NCI-H2081 treated with DMSO at 0.1 percent for 48 hours (cell line): ENCODE measurements at places on chromosomes 3 and 15.

- DNase-seq = no peak
Observed at GRCh38 chr15:37204692-37205091, 104.3 kb upstream of the MEIS2 start.

DNA sequence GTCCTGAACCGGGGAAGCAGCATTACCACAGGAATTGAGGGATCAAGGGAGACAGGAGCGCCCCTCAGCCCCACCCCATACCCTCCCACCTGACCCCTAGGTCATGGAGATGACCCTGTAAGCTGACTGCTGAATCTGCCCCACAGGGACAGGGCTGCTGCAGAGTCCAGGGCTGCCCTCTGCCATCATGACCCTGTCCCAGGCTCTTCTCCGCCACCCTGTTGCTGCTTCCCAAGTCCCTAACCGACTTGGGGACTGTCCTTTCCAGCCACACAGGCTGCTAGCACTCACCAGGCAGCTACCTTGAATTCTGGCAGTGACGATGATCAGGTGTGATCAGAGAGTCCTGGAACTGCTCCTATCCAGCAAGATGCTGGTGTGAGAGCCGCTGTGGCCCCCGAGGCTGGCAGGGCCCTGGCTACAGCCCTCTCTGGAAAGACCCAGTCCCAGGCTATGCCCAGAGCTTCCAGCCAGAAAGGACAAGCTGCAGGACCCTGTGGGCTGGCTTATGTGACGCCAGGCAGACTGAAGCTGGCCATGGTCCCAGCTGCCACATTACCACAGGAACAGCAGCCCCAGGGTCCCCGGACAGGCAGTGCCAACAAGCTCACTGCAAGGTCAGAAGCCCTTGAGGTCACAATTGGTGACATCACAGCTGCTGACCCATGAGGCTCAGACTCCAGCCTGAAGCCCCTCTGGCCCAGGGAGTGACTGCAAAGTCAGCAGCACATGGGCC lies at the start of gene C3orf22:
Gene C3orf22, minus strand, starts transcription at position 597 of the 736 bp plus-strand sequence. CDS start 5,542 bp downstream, outside the sequence.
- DNase-seq = no peak

- no peak for DNase-seq
Observed at GRCh38 chr3:97917813-97918536, 54.3 kb downstream of the RIOX2 start.

DNA sequence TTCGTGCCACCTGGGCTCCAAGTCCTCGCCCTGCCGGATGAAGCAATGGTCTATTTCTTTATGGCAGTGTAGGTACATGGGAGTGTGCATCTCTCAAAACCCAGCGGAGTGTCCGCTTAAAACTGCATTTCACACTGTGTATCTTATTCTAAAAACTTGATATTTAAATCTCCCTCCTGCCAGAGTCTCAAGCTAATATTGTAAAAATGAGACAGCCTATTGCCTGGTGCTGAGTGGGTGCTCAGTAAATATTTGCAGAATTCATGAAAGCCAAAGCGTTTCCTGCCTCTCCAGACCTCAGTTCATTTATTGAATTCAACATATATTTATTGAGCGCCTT lies 330 bp upstream of the TBC1D2B start:
- peak; percentile 26 for DNase-seq

GRCh38 chr3:100868096-100868495 lies 125.1 kb downstream of the ABI3BP start:
- DNase-seq = no peak

GRCh38 chr3:43369404-43370292 lies 83.3 kb downstream of the SNRK start:
- no peak for DNase-seq

GRCh38 chr3:42264399-42265058 lies 1.5 kb downstream of the CCK start:
- no peak for DNase-seq

DNA sequence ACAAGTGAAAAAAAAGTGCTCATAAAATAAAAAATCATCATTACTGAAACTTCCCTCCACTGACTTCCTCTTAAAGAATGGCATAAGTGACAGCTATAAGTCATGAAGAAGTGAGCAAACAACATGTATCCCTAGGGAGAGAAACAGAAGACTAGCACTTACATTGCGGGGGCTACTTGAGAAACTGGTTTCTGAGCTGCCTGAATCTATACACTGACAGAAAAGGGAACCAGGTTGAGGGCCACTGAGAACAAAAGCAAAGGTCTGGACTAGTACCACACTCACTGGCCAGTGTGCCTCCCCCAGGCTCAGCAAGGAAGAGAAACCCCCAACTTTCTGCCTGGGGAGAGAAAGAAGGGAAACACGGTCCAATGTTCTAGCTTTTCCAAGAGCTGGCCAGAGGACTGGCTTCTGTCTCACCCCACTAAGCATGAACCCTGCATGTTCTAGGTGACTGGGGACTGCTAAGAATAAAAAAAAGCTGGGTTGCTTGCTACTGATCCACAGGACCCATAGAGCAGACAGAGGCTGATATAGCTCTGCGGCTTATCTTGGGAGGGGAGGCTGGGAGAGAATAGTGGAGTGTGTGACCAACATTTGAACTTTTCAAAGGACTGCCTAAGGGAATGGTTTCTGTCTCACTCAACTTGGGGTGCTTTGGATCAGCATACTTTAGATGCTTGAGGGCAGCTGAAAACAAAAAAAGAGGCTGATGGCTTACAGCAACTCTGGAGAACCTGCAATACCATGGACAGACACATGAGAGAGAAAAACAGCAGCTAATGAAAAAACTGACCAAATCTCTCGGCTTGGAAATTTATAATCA lies 8.1 kb downstream of the RAD18 start:
- DNase-seq = no peak

- no peak for DNase-seq
Observed at GRCh38 chr15:71252044-71252739, 136.9 kb downstream of the THSD4 start.

DNA sequence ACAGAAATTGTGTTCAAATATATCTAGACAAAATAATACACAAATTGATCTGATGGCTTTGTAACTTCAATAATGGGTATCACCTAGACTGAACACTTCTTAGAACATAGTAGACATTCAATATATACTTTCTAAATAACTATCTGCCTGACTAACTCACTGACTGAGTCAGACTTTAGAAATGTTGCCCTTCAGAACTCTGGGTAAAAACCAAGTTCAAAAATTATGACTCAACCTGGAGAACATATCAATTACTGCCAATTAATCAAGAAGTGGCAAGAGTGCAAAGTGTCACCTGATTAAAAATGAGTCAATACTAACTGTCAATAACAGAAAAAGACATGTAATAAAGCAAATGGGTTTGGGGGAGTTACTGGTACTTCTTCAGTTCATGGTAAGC lies 144.6 kb upstream of the TMCO5A start:
- DNase-seq = no peak

DNA sequence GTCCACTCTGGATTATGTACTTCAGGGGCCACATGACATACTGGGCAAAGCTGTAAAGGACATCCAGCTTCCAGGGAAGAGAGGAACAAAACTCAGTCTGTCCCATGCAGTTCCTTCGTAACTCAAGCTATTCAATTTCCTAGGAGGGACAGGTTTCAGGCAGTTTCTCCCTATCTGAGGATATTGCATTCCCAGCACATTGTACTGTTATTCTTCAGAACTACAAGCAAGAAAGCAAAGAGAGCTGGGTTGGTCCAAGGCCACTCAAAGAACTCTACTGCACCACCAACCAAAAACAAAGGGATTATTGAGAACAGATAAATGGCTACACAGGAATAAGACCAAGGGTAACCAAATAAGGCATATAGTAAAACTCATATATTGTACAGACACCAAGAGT lies 117.6 kb upstream of the ARL6 start:
- no peak for DNase-seq

GRCh38 chr3:124456506-124456905 lies 273.7 kb upstream of the UMPS start:
- no peak for DNase-seq

GRCh38 chr3:139537361-139537760 lies 2.2 kb downstream of the RBP1 start:
- no peak for DNase-seq

DNA sequence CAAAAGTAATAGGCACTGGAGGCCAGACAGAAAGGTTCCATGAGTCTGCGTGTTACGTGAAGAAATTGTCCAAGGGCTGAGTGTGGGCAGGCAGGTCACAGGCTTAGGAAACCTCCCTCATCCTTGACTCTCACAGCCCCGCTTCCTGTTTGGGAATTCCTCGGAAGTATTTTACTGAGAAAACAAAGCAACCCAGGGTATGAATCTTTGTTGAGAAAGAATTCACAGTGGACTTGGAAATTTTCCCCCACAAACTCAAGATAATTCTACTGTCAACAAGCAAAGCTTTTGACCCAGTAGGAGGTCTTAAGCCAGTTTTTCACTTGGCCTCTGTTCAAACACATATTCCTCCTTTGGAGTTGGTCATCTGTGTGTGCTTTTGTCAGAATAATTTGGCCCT lies 377.1 kb upstream of the TPM1 start:
- DNase-seq = no peak

DNA sequence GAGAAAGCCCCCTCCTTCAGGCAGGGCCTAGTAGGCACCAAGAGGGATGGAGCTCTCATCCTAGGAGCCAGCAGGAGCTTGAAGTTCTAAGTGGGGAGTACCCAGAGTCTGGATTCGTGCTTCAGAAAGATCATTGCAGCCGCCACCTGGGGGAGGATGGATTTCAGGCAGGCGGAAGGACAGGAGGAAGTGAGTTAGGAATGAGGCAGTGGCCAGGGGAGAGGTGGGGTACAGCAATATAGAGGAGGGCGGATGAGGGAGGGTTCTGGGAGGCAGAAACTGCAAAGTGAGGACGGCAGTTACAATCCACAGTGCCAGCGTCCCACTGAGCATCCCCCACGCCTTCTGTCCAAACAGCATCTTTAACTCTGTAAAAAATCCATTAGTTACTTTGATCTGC lies 65.2 kb upstream of the LINGO1 start:
- no peak for DNase-seq
